Activated CD4-positive, alpha-beta T cell treated with anti-CD3 and anti-CD28 coated beads, Interleukin-2, amount 50 U/mL, for 24 hours (primary cell): ENCODE measurements at places on chromosomes 5 and 9.

DNA sequence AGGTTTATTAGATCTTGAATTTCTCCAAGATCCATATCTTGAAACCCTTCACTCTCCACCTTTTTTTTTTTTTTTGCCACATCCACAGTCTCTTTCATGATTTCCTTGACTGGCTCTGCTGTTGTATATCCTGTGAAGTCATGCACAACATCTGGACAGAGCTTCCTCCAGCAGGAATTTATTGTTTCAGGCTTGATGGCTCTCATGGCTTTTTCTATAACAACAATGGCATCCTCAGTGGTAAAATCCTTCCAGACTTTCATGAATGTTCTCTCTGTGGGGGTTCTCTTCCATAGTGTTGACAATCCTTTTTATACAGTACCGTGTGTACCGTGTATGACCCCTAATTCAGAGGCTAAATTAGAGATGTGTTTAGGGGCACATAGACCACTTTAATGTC is 24.0 kb downstream of the RANBP17 start:
- no peak for DNase-seq

DNA sequence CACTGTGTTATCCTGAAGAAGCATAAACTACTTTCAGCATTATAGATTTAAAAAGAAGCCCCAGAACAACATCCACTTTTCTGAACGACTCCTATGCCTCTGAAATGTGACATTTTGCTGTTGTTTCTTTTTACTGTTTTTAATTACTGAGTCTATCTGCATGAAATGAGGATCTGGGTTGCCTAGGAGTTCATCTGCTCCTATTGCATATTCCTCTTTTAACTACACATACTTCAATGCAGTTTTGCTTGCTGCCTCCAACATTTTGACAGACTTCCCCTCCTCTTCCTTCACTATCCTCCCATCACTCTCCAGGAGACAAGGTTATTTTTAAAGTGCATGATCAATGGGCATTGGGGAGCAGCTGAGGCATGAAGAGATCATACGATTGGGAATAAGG is 164.5 kb downstream of the TMC1 start:
- DNase-seq: no peak

DNA sequence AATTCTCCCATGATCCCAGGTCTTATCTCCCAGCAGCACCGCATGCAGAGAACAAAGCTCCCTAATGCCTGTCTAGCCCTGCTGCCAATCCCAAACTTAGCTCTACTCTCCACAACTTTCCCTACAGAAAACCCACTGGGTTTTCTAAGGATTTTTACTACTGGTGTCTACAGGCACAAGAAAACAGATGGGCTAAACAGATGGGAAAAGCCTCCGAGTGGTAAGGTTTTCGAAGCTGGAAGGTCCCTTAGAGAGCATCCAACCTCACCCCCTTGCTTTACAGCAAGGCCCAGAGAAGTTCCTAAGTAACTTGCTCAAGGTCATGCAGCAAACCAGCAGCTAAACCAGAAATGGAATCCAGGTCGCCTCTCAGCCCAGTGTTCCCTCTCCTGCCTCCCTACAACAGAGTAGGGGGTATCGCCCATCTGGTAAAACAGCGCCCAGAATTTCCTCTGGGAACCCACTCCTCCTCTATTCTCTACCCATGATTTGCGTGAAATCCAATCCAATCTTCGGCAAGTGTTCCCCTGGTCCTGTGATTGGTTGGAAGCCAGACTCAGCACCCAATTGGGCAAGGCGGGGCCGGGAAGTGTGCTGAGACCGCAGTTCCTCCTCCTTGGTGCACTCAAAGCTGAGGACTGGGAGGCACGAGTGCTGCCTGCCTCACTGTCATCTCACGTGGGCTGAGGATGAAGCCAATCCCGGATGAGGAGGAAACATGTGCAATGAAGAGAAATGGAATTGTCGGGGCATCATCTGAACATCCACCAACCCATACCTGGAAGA is 20.8 kb downstream of the CPLX2 start:
- DNase-seq: no peak

DNA sequence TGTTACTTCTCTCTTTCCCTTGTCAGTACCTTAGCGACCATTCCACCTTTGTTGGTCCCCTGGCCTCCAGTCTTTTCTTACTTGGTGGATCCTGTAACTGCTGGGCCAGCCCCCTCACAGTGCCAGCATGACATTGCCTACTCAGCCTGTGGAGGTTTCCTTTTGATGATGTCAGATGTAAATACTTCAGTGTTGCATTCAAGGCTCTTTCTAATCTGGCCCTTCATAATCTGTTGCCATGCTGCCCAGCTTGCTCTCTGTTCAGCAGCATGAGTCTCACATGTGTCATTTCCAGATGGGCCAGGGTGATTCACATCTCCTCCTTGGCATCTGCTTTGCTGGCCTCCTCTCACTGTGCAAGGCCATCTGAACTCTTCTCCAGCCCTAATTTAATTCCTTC is 57.1 kb downstream of the MAST4 start:
- no peak for DNase-seq

GRCh38 chr5:127206320-127207113 is 84.1 kb upstream of the MEGF10 start:
- DNase-seq: no peak

- peak; percentile 55 for DNase-seq
These were observed 64.3 kb downstream of the RXRA start for GRCh38 chr9:134390537-134390936.

GRCh38 chr5:8908055-8908683 is 637.7 kb downstream of the SEMA5A start:
- no peak for DNase-seq

- no peak for DNase-seq
These were observed 279.3 kb downstream of the ASTN2 start for GRCh38 chr9:117135501-117136098.

GRCh38 chr9:20642045-20642444 is 19.7 kb upstream of the MLLT3 start:
- DNase-seq: no peak
